Occipital lobe (tissue), 3 donors: ENCODE measurements at places on chromosomes 2 and 18. TPM values are rescaled to one million over a fixed set of nuclear protein-coding genes. Genes with fewer than 3 reads are reported as not detected.

C2orf66 gene
- total RNA-seq: 0.16 TPM

SLC23A3 gene
- total RNA-seq: 0.31 TPM

SRD5A2 gene
- total RNA-seq: not detected

DNA sequence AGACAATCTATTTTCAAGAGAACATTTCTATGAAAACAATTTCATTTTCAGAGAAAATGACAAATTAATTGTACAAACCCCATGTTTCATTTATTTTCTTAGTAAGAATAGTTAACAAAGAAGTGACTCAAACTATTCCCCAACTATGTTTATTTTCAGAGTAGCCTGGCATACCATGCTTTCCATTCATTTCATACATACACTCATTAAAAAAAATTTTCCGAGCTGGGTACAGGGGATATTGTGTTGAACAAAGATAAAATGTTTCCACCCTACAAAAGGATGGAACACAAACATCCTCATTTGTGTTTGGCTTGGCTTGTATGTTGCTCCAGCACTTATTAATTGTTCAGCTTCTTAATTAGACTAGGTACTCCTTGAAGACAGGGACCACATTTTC is 331.4 kb downstream of the EXOC6B start:
- DNase-seq: no peak

- DNase-seq: no peak
Measured at GRCh38 chr2:121969166-121969565, 213.7 kb downstream of the TSN start.

DNA sequence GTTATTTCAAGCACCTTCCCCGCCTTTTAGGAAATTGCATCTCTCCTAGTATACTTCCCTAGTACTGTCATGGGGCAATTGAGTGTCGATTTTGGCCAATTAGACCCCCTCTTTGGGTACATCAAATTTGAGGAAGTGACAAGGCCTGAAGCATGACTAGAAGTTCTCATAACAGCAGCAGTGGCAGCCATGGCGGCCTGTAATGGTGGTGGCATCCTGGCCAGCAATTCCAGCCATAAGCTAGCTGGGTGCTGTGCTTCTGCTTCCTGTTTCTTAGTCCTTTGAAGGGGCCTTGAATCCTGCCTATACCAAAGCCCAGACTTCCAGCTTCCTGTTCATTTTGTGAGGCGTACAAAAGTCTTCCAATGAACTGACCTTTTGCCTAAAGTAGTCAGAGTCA is 523.1 kb downstream of the PLCL1 start:
- DNase-seq: no peak

DNA sequence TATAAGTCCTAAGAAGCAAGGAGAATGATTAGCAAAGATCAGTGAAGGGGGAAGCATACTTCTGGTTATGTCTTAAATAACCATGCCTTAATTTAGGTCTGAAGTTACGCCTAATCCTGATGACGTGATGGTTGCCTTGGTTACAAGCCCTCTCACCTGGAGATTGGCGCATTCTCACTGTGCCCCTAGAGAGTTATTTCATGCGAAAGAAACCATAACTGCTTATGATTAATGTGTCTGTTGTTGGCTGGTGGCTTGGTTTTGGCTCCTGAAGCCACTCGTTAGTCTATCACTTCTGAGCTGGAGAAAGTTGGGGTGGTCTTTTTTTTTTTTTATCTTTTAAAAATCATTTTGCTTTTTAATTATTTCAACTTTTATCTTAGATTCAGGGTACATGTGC is 47.0 kb downstream of the TNFRSF11A start:
- DNase-seq: no peak

GRCh38 chr18:58190842-58191530 is 147.0 kb downstream of the NEDD4L start:
- no peak for DNase-seq

- no peak for DNase-seq
Measured at GRCh38 chr2:66675591-66675990, 240.7 kb downstream of the MEIS1 start.

- DNase-seq: no peak
Measured at GRCh38 chr2:128228894-128229293, 89.8 kb downstream of the HS6ST1 start.

GRCh38 chr2:127084611-127085316 is 22.2 kb downstream of the BIN1 start:
- no peak for DNase-seq

- no peak for DNase-seq
Measured at GRCh38 chr18:66410692-66411091, 193.2 kb downstream of the CDH19 start.

DNA sequence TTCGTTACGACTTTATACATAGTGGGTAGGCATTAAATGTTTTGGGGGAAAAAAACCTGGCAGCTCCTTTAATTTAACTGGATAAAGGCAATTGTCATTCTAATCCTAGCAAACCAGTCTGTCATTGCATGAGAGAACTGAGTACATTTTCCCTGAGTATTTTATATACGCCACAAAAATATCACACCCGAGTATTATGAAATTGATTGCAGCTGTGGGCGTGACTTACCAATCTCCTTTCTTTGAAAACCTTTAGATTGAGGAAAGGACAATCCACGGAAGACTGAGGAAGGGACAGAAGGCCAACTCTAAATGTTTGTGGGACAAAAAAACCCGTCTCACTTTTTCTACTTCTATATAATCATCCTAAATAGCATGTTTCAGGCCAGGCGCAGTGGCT is 9.0 kb downstream of the TM4SF20 start:
- no peak for DNase-seq

DNA sequence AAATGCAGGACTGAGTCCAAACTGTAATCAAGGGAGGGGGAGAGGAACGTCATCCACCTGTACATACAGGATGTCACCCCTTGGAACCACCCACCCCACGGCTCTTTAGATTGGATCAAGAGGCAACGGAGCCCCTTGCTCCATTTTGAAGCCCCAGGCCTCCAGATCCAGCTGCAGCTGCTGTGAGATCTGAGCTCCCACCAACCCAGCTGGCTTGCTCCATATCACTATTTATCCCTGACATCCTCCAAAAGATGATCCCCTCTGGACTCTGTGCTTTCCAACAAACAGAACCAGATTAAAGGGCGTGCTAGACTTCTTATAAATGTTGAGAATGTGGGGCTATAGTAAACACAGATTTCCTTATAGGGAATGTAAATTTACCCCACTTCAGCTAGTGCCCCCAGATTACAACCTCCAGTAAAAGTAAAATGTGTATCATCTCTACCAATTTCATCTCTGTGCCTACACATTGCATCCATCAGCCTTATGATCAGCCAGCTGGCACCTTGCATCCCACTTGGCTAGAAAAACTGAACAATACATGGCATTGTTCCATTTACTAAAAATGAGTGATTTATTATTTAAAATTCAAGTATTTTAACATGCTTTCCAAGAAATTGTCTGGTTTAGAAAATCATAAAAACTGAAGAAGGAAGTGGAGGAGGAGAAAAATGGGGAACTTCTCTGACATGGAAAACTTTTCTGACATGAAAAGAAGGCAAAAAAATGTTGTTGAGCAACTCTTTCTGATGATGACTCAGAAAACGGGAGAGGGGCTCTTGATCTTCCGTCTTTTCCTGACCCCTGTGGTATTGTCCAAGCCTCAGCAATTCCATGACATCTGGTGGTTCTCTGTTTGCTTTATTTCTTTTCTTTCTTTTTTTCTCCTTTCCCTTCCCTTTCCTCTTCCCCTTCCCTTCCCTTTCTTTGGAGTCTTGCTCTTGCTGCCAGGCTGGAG is 262.6 kb upstream of the THUMPD2 start:
- no peak for DNase-seq

DNA sequence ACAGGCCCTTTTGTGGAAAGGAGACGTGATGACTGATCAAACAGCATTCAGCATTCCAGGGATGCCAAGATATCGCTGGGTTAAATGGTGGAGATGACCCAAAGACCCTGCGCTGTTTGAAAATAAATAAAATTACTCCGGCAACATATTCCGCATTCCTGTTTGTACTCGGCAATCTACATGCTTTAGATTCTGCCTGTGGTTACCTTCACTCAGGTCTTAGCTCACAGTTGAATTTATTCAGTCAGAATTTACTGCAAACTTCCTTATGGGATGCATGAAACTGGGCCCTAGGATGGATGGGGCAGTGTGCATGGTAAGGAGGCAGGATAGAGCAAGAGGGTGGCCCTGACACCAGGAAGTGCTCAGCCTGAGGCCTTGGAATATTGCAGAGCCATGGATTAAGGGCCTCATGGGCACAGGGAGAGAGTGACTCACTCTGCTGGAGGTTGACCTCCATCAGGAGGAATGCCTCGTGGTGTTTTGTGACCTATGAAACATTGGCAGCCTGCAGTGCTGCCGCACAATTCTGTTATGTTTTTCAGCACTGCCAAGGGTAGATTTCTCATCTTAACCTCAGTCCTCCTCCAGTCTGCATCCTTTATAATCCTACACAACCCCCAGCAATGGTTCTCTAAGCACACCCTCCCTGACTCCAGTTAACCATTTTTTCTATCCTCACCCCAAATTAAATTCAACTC is 321.4 kb downstream of the IRS1 start:
- no peak for DNase-seq
